ENCODE measurements at places on chromosomes 11 and 22.
A peak's percentile ranks its signal among the peaks of the same experiment; 100 is the strongest.

GRCh38 chr11:112734207-112734606 lies 227.0 kb upstream of the NCAM1 start:
- no peak for DNase-seq

- no peak for DNase-seq
Observed at GRCh38 chr11:3195251-3196160, 23.1 kb downstream of the MRGPRG start.

- DNase-seq, result no peak
Observed at GRCh38 chr11:134665188-134665535, 253.1 kb upstream of the B3GAT1 start.

DNA sequence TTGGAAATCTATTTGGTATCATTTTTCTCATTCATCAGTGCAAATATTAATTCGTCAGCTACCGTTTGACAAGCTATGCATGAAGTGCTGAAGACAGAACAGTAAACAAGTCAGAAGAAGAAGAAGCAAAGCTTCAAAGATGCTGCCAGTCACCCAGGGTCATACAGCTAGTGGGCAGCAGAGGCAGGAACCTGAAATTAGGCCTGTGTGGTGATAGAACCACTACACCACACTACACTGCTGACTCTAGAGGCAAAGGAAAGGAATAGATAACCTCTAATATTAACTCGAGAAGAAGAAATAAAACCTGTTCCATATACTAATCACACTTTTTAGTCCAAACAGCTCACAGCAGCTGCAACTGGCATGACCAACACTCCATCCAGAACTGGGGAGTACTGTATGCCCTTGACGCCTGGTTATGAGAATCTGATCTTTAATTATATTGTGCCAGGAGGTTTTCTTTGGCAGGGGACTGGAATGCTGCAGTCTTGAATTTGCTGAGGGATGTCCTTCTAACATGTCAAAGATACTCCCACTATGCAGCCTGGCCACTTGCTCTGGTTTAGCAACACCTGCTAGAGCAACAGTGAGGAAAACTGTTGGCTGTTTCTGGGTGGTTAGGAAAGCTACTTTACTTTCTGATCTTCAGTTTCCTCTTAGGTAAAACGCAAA lies 73.0 kb downstream of the PAK1 start:
- peak; percentile 43 for DNase-seq

GRCh38 chr11:131597890-131598289 lies 227.5 kb downstream of the NTM start:
- no peak for DNase-seq

- no peak for DNase-seq
Observed at GRCh38 chr22:34841331-34841771, 224.6 kb upstream of the ISX start.

DNA sequence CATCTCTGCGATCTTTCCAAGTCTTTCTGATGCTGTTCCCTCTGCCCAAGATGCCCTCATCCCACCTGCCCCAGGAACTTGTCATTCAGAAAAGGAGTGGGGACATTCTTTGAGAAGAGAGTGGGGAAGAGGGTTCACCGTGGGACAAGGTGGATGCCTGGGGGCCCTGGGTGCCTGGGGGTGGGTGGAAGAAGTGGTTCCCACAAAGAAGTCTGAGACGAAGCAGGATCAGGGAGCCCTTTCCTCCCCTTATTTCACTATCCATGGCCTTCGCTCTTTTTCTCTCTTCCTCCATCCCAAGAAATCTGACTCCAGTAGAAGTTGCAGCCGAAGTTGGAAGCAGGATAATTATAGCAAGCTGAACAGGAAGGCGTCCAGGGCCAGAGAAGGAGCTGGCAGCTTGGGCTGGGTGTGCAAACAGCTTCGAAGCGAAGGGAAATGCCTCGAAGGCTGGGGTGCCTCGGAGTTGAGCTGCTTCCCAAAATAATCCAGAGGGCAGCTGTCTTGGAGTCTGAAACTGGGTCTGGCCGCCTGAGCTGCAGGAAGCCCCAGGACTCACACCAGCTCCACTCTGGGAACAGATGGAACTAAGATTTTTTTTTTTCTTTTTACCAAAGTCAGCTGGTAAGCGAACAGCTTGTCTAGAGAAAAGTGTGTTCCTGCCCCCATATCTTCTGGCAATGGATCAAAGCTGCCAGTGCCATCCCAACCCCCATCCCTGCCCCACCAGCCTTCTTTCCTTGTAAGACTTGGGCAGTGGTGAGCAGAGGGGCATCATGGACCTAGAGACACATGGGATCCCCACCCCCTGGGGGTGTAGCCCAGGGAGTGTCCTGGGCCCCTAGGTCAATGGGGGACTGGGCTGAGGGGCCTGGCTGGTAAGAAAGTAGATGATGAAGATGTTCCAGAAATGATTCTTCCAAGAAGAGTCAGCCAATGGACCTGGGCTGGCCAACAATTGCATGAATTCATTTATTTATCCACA lies 31.5 kb downstream of the PARVG start:
- peak; percentile 31 for DNase-seq

DNA sequence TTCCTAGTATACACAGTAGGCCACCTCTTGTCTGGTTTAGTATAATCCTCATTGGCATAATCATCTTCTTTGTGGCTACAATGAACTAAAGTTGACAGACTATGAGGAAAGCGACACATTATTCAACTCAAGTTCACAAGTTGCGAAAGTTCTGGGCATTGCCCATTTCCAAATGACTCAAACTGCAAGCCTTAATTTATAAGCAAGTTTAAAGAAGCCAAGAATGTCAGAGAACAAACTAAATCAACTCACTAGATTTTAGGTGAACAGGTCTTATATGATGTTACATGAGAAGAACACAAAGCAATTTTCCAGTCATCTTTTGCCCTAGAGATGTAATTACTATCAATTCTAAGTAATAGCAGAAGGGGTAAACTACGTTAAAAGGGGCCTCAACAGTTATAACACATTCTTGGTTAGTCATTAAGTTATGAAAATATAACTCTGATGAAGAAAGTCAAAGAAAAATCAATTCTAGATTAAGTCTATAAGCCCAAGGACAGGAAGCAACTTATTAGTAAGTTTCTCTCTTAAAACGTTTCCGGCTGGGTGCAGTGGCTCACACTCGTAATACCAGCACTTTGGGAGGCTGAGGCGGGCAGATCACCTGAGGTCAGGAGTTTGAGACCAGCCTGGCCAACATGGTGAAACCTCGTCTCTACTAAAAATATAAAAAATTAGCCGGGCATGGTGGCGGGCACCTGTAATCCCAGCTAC lies 21.5 kb downstream of the PICALM start:
- no peak for DNase-seq

DNA sequence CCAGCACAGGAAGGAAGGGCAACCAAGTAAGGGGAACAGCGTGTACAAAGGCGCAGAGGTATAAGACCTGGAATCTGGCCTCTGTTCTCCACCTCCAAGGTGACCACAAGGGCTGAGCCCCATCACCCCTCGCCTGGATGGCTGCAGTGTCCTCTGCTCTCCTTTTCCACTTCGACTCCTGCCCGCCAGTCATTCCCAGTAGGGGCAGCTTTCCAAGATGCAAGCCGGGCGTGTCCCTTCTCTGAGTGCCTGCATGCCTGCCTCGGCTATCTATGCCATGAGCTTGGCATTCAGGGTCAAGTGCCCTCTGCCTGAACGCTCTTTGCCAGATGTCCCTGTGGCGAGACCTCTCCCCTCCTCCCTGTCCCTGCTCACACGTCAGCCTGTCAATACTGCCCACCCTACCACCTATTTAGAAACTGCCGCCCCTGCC lies 17.0 kb downstream of the FADS3 start:
- peak; percentile 80 for DNase-seq

DNA sequence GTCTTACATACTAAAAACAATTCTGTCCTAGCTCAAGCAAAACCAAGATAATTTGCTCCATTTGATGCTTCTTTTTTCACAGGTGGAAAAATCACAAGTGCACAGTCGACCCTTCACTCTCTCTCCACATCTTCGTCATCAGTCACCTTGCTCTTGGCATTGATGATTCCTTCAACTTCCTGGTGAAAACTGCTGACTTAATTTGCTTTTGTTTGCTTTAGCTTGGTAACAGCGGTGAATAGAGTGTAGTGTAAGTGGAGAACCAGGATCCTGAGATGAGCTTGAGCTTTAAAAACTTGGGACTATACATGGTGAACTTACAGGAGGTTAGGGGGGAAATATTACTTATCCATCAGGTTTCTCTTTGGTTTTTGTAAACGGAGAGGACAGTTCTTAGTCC lies 331.1 kb upstream of the ARHGAP42 start:
- DNase-seq, result no peak

DNA sequence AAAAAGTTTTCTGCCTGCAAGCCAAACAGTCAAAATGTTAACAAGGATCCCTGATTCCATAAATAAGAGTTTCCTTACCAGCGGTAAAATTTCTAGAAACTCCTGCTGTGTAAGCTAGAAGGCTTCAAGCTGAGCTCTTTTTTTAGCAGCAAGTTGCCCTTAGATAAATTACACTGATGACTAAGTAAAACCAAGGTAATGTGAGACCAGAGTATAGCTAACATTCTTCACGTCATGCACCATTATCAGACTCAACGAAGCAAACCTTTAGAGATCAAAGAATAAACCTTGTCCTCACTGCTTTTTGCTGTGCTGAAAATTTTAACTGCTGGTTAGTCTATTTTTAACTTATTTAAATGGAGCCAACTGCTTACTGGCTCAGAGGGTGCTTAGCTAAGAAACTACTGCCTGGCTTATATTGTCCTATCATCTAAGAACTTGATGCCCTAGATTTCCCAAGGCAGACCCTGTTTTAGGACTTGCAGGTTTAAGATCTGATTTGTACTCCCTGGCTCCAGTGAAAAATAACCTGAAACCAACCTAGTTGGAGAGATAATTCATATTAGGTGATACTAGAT lies 900.7 kb downstream of the JRKL start:
- DNase-seq, result no peak

DNA sequence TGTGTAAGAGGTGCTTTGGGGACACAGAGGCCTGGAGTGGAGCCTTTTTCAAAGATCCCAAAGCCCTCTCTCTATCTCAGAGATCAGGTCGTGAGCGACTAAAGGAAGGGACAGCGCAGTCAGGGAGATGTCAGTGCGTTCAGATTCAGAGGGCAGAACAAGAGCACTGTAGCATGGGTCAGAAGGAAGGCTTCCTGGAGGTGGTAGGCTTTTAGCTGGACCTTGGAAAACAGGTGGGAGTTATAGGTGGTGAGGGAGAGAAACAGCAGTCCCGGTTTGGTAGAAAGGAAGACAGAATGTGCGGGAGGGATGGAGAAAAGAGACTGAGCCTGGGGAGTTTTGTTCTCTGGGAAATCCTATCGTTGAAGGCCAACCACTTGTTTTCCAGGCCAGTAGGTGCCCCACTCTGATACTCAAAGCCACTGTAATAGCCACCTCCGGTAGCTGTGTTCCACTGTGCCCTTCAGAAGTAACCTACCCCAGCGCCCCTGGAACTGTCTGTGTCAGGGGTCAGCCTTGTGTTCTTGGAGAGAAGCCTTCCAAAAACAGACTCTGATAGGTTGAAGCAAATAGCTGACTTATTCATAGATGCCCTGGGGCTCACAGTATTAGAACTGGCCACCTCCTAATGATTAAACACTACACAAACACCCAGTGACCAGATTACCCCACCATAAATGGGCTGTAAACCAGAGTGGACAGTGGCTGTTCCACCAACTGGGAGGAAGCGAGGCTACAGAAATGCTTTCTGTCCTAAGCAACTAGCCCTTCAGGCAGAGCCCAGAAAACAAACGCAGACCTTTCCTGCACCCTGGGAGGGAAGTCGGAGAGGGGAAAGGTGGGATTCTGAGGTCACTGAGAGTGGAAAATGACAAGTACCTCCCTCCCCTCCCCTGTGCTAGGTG lies 157.7 kb downstream of the DBX1 start:
- no peak for DNase-seq

DNA sequence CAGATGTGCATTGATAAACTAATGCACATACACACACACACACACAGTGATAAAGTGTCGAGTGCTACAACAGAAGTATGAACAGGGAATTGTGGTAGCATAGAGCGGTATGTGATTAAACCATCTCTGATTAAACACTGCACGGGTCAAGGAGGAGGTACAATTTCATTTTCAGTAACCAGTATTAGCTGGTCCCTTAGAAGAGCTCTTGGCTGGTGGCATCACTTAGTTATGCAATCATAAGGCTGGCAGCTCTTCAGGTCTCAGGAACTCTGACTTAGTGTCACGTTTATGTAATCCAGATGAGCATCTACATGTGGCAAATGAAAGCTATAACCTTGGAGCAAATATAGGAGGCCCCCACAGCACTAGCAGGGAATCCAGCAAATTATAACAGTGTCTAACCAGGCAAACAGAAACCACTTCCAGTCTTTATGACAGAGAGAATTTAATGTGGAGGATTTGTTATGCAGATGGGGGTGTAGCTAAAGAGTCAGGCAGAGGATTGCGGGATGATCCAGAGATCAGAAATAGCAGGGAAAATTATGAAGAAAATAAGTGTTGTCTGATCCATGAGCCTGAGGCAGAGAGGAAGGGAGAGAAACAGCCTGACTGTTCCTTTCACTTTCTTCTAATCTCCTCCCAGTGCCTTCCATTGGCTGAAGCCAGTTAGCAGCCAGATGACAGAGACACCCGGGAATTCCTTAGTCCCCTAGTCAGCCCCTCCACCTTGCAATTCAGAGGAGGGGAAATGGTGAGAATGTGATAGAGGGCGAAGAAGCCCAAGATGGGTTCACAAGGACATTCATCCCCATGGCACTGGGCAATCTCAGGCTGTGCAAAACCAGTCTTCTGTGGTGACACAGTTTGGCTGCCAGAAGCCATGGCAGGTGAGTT lies 533.1 kb upstream of the TENM4 start:
- no peak for DNase-seq

DNA sequence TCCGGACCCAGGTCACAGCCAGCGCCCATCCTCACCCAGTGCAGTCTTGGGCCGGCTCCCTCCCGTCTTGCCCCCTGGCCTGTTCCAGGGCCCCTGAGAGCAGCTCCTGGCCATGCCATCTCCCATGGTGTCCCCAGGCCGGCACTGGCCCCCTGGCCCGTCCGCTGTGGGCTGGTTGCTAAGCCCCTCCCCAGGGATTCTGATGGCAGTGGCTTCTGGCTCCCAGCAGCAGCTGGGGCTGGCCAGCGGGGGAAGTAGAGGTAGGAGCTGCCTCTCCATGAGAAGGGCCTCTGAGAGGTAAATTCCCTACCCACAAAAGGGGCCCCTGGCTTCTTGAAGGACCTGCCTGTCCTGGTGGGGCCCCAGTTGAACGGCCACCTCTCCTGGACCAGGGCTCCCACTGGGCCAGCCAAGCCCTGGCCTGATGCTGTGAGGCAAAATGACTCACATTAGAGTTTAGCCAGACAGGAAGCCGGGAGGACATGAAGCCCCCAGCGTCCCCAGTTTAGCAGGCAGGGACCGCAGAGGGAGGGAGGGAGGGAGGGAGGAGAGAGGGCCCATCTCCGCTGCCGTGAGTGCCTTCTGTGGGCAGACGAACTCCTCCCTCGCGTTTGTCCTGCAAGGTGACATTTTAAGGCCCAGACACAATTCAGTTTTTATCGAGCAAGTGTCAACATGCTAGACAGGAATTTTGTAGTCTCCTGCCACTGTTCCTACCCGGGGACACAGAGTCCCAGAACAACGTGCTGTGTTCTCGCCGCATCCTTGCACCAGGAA lies 32.9 kb upstream of the GAL start:
- no peak for DNase-seq

- peak; percentile 41 for DNase-seq
Observed at GRCh38 chr11:96388891-96389719, 607 bp downstream of the CCDC82 start.

Data from G401 (cell line).